CD4-positive, alpha-beta memory T cell (primary cell): ENCODE measurements at places on chromosomes 7 and 10. TPM values are rescaled to one million over a fixed set of nuclear protein-coding genes. Genes with fewer than 3 reads are reported as not detected.

- no peaks in the 10 kb centered on the region for H3K4me1 ChIP-seq
- DNase-seq: peak; percentile 22
- no peak overlapping the region for H3K27ac ChIP-seq
- no peaks in the 10 kb centered on the region for H3K27me3 ChIP-seq
- H3K36me3 ChIP-seq: no peaks in the 10 kb centered on the region
Measured at GRCh38 chr7:127514499-127514898, 70.9 kb downstream of the GCC1 start.

GRCh38 chr10:80609331-80609730, 71.6 kb downstream of the SH2D4B start:
- no peaks in the 10 kb centered on the region for H3K4me1 ChIP-seq
- H3K27me3 ChIP-seq: no peaks in the 10 kb centered on the region
- no peak for DNase-seq
- no peaks in the 10 kb centered on the region for H3K36me3 ChIP-seq
- no peak overlapping the region for H3K27ac ChIP-seq

DNA sequence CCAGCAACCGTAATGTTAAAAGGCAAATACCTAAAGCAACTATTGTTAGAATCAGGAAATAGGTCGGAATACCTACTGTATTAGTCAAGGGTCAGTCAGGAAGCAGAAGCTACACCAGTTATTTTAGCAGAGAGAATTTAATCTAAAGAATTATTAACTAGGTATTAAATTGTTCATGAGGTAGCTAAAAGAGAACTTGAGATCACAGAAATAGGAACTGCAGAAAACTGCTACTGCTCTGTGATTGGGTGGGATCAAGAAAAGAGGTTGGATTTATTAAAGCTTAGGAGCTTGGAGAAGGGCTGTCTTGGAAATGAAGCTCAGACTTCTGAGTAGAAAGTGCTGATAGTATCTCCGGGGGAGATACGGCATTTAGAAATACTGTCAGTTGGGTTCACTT, 20.0 kb upstream of the ZNF438 start:
- H3K36me3 ChIP-seq: no peaks in the 10 kb centered on the region
- H3K27ac ChIP-seq: no peak overlapping the region
- no peak for DNase-seq
- no peaks in the 10 kb centered on the region for H3K4me1 ChIP-seq
- H3K27me3 ChIP-seq: no peaks in the 10 kb centered on the region
- H3K4me3 ChIP-seq: no peak overlapping the region

SAMD9L gene
- 20.4 TPM for polyA plus RNA-seq

DNA sequence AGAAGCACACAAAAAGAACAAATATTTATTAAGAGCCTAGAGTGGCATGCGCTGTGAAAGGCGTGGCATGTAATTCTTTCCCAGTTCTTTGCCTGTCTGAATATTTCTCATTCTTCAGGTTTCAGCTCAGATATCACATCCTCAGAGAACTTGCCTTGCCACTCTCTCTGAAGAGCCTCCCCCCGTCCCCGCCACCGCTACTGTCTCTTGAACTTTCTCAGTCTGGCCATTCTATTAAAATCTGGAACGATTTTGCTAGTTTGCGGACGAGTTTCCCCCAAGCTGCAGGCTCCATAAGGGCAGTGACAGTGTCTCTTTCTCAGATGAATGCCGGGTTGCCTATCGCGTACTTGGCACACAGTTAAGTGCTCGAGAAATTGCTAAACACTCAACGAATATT, 787 bp upstream of the PLEKHA1 start:
- H3K36me3 ChIP-seq: no peaks in the 10 kb centered on the region
- H3K4me3 ChIP-seq: peak overlapping the region; percentile 53
- peaks cover 32% of the 10 kb centered on the region for H3K4me1 ChIP-seq

DNA sequence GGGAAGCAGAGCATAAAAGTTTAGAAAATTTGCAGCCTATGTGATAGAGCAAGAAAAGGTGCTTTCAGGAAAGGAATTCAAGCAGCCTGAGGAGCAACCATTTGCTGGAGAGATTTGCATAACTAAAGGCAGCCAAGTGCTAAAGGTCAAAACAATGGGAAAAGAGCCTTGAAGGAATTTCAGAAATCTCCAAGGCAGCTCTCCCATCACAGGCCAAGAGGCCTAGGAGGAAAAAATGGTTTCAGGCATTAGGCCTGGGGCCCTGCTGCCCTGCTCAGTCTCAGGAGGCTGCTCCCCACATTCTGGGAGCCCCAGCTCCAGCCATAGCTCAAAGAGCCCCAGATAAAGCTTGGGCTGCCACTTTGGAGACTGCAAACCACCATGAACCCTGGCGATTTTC, 95.9 kb upstream of the UNC5B start:
- H3K27ac ChIP-seq: no peak overlapping the region
- H3K4me1 ChIP-seq: no peaks in the 10 kb centered on the region
- no peak overlapping the region for H3K4me3 ChIP-seq
- no peak for DNase-seq
- H3K27me3 ChIP-seq: no peaks in the 10 kb centered on the region

DRGX gene
- polyA plus RNA-seq: not detected

DNA sequence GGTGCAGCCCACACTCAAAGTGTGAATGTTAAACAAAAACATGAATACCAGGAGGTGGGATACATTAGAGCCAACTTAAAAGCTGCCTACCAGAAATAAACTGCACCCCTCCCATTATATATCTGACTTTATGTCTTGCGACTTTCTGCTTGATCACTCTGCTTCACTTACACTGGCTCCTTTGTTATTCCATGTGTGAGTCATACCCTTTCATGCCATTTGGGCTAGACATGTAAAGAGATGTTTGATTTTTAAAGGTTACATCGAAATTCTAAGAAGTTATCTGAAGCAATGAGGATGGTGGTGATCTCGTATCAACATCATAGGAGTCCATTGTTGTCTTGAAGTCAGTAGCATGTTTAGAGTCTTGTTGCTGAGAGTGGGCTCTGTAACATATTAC, 31.6 kb upstream of the ETV1 start:
- H3K4me1 ChIP-seq: no peaks in the 10 kb centered on the region
- H3K27me3 ChIP-seq: no peaks in the 10 kb centered on the region
- no peak for DNase-seq
- H3K4me3 ChIP-seq: no peak overlapping the region
- H3K27ac ChIP-seq: no peak overlapping the region

C10orf67 gene
- polyA plus RNA-seq: 0.31 TPM
